Fibroblast of skin of abdomen (primary cell): ENCODE measurements at places on chromosomes 3 and 15.
A peak's percentile ranks its signal among the peaks of the same experiment; 100 is the strongest.

GRCh38 chr15:39180483-39180933 lies 400.4 kb upstream of the THBS1 start:
- DNase-seq = peak; percentile 90

DNA sequence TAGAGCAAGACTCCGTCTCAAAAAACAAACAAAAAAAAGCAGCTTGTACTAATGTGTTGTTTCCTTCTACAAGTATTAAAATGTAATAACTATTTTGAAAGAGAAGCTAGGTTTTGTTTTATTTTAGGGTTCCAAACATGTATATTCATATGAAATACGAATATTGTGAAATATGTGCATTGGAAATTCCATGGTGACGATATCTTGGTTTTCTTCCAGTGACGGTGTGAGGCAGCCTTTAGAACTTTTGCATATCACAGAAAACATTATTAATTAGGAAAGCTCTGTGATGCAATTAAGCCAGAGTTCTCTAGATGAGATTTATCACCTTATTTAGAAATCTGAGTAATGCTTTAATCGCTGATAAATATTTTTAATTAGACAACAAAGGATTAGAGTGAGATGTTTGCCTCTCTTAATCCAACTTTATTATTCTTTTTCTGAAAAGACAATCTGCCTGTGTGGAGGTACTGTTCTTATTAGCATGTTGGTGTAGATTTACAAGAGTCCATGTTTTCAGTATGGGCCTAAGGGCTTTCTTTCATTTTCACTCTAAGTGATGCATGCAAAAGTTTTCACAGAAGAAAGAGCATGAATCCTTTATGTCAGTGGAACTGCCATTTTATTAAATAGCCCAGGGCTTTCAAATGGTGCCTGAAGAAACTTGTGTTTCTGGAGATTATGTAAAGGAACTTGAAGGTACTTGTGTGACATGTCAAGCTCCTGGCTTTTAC lies 37.7 kb upstream of the SAMMSON start:
- DNase-seq = no peak

- peak; percentile 31 for DNase-seq
Observed at GRCh38 chr15:73584699-73585420, 48.3 kb downstream of the NPTN start.

- DNase-seq = peak; percentile 86
Observed at GRCh38 chr3:117510396-117510795, 800.8 kb downstream of the TUSC7 start.
